Activated naive CD4-positive, alpha-beta T cell treated with anti-CD3 and anti-CD28 coated beads for 36 hours (primary cell): ENCODE measurements at places on chromosomes 7 and 10. TPM values are rescaled to one million over a fixed set of nuclear protein-coding genes. Genes with fewer than 3 reads are reported as not detected.
A peak's percentile ranks its signal among the peaks of the same experiment; 100 is the strongest.

- DNase-seq = peak; percentile 13
Observed at GRCh38 chr10:73253225-73253555, 746 bp upstream of the MRPS16 start.

- no peak for DNase-seq
Observed at GRCh38 chr7:117963264-117964197, 90.3 kb upstream of the CTTNBP2 start.

- DNase-seq = no peak
Observed at GRCh38 chr7:33841705-33842129, 63.6 kb upstream of the BMPER start.

- DNase-seq = no peak
Observed at GRCh38 chr7:72415586-72415985, 3.4 kb upstream of the CALN1 start.

GRCh38 chr10:97895915-97896314 lies 46.3 kb downstream of the GOLGA7B start:
- DNase-seq = no peak

- DNase-seq = no peak
Observed at GRCh38 chr7:147197006-147197405, 1080.4 kb downstream of the CNTNAP2 start.

GRCh38 chr7:12481722-12482121 lies 78.1 kb upstream of the VWDE start:
- DNase-seq = no peak

GRCh38 chr7:87552351-87552900 lies 48.3 kb downstream of the ABCB1 start:
- DNase-seq = no peak

DNA sequence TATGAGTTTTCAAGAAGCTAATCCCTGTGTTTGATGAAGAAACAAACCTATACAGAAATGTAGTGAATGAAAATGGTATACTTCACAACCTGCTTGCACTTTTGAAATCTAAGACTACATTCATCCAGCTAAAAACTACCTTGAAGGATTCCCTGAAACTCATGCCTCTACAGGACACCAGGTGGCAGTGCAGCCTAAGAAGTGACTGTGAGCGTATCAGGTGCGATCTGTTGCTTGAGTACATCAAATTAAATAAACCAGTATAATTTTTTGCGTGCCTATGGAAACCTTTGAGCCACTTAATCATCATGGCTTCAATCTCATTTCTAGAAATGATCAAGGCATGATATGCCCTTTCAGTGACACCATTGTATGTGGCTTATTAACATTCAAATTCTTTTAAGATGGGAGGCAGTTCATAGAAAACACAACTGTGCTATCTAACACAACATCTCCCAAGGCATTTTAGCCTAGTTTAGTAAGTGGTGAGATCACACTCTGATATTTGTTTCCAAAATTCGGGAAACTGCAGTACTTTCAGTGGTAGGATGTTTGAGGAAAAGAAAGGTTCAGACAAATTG lies 57.4 kb downstream of the PPP1R17 start:
- peak; percentile 71 for DNase-seq

DNA sequence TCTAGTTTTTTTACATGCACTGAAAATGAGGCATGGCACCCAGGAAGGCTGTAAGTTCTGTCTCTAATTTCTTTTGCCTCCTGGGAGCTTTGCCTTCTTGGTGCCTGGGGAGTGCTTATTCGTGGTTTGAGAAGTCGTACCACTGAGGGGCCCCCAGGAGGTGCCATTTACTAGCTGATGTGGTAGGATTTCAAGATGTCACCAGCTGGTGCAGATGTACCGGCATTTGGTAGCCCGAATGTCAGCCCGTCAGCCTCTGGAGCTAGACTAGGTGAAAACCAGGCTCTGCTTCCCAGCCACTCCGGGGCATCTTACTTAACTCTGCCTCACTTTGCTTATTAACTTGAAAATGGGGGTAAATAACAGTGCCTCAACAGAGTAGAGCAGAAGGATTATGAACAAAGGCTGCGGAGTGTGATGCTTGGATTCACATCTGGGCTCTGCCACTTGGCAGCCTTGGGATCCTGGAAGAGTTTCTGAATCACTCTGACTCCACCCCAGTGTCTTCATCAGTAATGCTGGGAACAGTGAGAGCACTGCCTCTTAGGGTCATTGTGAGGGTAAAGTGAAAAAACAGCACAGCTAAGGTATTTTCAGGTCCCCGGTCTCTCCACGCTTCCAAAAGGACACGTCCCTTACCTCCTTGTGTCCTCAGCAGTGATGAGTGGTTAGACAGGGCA lies 31.4 kb upstream of the BTBD16 start:
- DNase-seq = no peak

DNA sequence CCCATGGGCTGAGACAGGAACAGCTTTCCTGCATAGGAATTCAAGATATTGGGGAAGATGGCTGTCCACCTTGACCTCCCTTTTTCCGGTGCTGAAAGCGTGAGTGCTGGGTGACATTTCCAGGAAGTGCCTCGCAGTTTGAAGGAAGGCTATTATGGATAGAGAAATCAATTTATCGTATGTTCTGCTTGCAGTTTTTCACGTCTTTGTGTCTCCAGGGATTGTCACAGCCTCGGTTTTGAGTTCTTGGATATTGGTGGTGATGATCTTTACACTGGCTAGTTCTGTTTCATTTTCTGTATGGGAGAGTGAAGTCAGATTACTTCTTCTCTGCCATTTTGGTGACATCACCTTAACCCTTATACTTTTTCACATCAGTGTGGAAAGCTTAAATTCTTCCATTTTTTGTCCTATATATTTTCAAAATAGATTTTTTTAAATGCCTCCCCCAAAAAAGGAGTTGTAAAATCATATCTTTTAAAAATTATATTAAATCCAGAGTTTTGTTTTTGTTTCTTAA lies 102.5 kb upstream of the APBB1IP start:
- no peak for DNase-seq

- peak; percentile 66 for DNase-seq
Observed at GRCh38 chr7:69739190-69739589, 140.9 kb downstream of the AUTS2 start.

GRCh38 chr10:86900955-86901354 lies 56.5 kb downstream of the MMRN2 start:
- DNase-seq = no peak

- peak; percentile 45 for DNase-seq
Observed at GRCh38 chr7:55073051-55073511, 54.3 kb downstream of the EGFR start.

BCL7B gene
- 44.1 TPM for total RNA-seq

PNLIPRP1 gene
- total RNA-seq = not detected

PURB gene
- total RNA-seq = 13.1 TPM

SH2B2 gene
- 1.4 TPM for total RNA-seq

NKX1-2 gene
- total RNA-seq = not detected

GIMAP1 gene
- total RNA-seq = 5.1 TPM
